ENCODE measurements at places on chromosomes 6 and 20.

- no peak for DNase-seq
Observed at GRCh38 chr6:129852257-129852858, 8.8 kb downstream of the TMEM244 start.

DNA sequence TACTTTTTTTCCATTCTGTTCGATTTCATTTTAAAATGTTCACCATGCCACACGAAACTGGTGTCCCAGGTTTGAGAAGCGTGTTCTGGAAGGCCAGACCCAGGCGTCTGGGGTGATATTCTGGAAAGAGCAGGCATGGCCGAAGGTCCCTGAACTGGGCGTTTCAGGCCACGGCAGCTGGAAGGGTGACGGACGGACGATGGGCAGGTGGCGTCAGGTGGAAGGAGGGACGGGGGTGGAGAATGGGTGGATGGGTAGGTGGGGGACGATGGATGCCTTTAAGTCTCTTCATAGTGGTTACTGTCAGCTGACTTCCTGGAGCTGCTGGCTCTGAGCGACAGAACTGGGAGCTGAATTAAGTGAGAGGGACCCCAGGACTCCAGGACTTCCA is 44.6 kb downstream of the CDH4 start:
- no peak for DNase-seq

GRCh38 chr6:127554435-127555006 is 22.5 kb upstream of the C6orf58 start:
- DNase-seq, result no peak

- no peak for DNase-seq
Observed at GRCh38 chr20:22861990-22862389, 173.1 kb upstream of the SSTR4 start.

DNA sequence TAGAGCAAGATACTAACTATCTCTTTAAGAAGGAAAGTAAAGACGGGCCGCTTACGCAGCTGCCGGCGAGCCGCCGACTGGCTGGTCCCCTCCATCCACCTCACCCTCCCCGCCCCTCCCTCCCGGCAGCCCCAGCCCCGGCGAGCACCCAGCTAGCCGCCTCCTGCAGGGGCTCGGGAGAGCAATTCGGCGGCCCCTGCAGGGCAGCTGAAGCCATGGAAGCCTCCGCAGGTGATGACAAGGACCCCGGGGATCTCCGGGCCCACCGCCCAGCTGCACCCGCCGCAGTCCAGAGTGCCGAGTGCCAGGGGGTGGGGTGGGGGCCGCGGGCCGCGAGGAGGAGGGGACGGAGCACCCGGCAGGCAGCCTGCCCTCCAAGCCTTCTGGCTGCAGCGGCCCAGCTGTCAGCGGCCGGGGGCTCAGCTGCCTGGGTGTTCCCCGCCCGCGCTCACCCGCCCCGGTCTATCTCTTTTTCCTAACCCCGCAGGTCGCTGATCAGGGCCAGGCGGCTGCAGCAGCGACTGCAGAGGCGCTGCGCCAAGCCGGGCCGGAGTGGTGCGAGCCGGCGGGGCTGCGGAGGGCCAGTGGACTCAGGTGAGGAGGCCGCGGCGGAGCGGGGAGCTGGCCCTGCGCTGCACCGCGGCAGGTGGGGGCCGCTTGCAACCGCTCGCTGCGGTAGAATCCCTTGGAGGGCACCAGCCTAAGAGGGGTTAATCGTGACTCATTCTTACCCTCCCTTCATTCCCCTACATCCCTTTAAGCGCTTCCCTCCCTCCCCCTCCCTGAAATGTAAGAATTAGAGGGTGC is at the start of gene SNPH:
TSS of gene SNPH (plus strand) at position 128 of the 807 bp plus-strand sequence. CDS start 29,946 bp downstream, outside the sequence.
- peak; percentile 68 for DNase-seq

GRCh38 chr6:30855429-30856075 is 28.8 kb upstream of the DDR1 start:
- no peak for DNase-seq

GRCh38 chr6:25689966-25690365 is 38.0 kb downstream of the SCGN start:
- no peak for DNase-seq

DNA sequence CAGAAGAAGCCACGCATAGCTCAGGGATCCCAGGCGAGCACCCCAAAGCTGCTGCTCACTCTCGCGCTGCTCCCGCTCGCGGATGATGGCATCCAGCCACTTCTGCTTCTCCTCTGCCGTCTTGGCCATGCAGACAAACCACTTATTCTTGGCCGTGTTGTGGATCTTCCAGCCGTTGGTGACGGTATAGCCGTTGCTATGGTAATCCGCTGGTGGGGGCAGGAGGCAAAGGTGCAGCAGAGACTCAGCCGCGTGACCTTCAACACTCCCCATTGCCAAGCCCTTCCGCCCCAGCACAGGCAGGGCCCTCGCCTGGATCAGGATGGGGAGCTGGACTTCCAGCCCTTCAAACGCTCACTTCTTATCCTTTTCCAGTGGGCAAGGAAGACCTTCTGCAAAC is 136.9 kb downstream of the PREX1 start:
- no peak for DNase-seq

DNA sequence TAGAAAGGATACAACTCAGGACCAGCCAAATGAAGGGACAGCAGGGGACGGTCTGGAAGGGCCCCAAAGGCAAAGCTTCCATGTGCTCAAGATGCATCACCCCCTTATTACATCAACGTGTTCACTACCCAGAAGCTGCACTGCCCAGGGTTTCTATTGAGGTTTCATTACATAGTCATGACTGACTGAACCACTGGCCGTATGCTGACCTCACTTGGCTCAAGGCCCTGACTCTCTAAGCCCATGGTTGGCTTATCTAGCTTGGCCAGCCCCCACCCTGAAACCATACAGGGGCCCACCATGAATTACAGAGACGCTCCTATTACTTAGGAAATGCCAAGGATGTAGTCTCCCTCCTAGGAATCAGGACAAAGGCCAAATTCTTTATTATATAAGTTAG is 179.4 kb downstream of the FOXC1 start:
- no peak for DNase-seq

DNA sequence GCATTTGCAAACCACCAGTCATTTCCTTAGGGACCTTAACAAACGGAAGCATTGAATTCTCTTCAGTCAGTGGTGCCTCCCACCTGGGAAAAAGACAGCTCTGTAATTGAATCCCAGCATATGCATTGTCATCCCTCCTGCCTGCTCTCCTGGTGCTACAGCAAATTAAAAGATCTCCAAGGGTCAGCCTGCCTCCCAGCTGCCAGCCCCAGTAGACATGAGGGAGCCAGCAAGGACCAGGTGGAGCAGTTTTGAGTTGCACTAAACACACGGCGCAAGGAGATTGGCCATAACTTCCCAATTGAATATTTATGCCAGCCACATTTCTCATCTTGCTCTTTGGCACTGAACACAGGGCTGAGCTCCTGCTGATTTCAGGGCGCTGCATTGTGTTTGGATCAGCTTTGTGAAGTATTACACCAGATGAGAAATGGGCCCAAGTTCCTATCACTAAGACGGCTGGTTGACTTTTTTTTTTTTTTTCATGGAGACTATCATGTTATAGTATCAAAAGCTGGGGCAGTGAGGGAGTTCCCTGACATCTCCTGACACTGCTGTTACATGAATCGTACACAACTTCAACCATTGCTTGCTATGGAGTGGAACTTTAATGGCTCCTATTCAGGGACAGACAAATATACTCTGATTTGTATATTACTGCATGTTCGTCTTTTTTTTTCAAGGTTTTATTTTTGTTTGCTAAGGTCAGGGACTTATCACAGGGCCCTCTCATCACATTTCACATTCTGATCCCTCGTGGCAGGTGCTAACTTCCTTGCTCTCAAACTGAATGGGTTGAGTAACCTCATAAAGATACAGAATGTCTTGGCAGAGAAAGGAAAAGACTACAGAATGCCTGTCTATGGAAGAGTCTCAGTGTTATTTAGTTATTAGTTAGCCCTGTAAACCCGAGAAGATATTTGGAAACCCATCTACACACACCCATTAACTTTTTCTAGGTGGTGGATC is 191.1 kb downstream of the EYA4 start:
- no peak for DNase-seq

DNA sequence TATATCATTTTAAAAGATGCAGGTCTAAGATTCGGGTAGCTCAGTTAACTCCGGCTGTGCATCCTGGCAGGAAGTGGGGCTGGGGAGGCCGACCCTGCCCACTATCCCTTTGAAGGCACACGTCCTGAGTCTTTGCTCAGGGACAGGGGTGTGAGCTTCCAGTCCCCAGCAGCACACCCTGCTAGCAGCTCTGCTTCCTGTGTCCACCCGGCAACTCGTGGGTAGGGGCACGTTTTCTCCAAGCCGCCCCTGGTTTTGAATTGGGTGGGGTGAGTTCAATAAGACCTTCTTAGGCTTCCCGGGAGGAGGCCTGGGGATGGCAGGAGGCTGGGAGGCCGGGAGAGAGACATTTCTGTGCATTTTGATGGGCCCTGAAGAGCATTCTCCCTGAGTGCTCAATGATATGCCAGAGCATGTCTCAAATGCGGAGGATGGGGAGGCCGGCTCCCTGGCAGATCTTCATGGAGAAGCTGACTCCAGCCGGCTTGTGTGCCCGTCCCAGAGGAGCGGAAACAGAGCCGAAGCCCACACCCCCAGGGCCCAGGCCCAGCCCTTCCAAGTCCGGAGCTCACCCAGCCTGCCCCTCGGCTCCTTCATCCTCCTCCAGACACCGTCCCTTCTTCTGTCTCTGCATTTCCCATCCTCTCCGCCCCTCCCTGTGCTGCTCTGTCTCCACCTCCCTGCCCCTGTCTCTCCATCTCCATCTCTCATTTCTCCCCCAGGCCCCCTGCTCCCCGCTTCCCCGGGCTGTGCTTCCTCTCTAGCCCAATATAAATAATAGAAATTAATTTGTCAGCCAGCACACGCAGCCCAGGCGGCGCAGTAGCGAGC is 36.3 kb upstream of the ZFAND3 start:
- DNase-seq, result no peak

- no peak for DNase-seq
Observed at GRCh38 chr20:11230999-11231398, 557.2 kb upstream of the JAG1 start.

DNA sequence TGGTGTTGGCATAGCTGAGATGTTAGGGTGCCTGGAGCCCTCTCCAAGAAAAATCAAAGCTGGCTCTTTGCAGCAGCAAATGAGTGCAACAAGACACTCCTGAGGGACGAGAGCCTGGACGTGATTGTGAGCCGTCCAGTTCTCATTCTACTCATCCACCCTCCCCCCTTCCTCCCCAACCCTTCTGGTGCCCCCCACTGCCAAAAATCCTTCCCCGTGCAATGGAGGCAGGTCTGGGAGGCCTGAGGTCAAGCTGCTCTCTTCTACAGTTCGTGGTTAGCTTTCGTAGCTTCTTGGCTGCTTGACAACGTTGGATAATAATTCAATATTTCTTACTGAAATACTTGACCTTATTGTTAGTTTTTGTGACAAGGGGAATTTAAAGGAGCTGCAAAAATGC is 185.3 kb upstream of the SUPT3H start:
- DNase-seq, result no peak

DNA sequence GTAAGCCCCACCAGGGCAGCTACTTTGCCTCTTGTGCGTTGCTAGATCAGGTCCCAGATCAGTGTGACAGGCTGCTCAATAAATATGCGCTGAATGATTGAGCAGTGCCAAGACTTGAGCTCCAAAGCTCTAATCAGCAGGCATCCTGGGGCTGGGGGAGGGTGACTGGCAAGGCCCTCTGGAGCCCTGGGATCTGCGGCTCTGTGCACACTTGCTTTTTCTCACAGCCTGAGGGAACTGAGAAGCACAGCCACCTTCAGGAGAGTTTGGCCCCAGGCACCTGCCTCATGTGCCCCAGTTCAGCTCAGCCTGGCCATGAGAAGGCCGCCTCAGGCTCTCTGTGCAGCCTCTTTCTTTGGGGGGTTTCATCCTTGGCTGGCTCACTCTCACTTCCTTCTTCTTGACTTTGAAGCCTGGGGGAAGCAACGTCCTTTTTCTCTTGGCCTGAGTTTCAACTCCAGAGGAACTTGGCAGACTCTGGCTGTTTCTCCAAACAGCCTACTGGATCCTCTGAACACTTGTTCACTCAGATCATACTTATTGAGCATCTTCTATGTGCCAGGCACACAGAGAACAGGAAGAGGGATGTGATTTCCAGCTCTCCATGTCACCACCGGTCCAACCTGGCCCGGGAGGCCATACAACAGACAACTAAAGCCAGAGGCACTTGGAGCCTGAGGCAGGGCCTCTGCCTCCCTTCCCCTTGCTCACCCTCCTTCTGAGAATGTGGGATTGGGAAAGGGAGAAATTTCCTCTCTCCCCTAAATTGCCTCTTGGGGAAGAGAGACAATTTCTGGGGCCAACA is 114.0 kb downstream of the VEGFA start:
- no peak for DNase-seq

DNA sequence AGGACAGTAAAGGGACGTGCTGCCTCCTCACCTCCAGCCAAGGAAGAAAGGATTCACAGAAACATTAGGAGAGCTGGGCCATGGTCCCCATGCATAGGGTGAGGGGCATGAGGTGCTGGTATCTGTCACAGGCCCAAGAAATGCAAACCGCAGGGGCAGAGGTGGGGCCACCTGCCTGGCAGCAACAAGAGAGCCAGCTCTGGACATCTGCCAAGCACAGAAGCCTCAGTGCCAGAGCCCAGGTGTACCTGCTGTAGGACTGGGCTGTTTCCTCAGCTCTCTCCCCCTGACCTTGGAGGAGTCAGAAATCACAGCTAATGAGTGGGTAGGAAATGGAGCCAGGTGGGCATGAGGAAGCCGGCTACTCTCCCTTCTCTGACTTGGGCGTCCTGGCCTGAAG is 45.3 kb downstream of the SLC2A12 start:
- no peak for DNase-seq

DNA sequence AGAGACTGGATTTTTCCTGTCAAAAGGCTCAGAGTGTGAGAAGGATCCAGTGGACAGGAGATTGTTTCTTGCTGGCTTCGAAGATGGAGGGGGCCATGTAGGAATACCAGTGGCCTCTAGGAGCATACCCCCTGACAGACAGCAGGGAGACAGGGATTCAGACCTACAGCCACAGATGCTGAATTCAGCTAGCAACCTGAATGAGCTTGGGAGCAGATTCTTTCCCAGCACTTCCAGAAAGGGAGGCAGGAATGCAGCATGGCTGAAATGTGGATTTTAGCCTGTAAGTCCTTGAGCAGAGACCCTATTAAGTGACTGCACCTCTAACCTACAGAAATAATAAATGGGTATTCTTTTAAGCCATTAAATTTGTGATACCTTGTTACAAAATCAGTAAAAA is 44.6 kb downstream of the STXBP5 start:
- DNase-seq, result no peak

DNA sequence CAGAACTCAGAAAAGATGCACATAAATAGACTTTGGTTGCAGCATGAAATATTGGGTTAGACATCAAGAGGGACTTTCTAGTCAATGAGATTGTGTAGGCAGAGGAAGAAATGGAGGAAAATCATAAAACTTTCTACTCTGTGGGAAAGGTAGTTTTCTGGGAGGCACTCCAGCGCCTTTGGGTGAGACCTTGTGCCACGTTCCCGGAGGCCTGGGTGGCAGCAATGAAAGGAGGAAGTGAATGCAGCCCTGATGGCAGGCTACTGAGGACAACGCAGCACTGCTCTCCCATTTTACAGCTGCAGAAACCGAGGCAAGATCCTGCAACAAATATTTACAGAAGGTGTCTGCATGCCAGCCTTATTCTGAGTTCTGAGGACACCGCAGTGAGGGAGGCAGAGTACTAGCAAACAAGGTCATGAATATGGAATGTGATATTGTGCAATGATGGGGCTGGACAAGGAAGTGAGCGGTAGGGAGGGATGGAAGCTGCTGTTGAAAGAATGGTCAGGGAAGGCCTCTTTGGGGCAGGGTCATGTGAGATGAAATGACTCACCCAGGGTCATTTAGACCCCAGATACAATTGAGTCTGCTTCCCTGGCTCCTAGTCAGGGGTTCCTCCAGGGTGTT is 159.1 kb downstream of the TFAP2C start:
- no peak for DNase-seq

Measured in activated gamma-delta T cell (primary cell).